ENCODE measurements at places on chromosomes 5 and 9.

DNA sequence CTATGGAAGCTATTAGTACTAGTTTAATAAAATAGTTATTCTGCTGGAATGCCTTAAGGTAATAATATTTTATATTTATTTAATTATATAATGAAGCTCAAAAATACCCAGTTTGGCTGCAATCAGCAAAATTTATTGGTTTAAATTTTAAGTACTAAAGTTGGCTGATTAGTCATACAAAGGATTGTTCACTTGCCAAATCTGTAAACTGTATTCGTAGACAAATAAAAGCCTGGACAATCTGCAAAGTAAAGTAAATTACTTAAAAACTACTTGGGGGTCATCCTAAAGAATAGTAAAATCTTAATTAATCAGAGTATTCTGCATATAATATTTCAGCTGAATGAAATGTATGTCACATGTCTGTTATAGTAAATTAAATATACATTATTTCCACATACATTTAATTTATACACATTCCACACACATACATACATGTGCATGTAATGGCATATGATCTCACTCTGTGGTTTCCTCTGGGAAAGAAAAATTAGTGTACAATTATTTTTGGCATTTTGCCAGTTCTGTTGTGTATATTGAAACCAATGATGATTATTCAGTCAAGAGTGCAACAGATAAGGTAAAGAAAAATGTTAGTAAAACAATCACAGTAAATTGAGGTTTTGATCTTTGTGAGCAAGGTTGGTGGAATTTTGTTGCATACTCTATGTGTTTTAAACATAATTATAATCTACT is 455.9 kb downstream of the CDH9 start:
- no peak for DNase-seq

GRCh38 chr5:93790401-93790800 is 49.0 kb upstream of the POU5F2 start:
- no peak for DNase-seq

DNA sequence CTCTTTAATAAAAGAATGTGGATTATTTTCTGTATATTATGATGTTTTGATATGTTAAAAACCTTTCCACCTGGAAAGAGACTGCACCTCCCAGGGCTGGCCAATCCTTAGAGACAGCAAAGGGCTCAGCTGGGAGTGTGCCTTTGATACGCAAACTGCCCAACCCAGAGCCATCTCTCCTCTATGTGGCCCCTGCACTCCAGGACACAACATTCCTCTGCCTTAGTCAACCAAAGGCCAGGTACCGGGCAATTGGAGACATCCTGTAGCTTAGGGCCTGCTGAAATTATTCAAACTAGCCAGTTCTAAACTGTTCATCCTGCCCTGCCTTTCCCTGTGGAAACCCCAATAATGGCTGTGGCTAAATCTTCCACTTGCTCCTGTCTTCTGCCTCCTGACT is 5.0 kb upstream of the HSPB3 start:
- no peak for DNase-seq

- DNase-seq: no peak
These were observed 4.9 kb downstream of the TRIM7 start for GRCh38 chr5:181199881-181200638.

DNA sequence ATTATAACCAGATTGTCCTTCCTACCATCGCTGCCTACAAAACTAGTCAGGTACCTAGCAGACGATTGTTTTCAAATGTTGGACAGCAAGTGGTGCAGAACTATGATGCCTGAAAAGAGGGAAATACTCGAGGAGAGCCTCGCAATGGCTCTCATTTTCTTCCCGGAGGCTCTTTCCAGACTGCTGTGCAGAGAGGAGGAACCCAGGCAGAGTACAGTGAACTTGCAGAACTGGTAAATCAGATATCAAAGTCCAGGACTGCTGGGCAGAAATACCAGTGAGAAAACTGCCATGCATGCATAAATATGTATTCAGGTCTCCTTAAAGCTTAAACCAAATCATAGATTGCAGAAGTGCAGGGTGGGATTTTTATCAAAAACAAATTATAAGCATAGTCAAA is 26.4 kb upstream of the UGT3A1 start:
- DNase-seq: no peak

DNA sequence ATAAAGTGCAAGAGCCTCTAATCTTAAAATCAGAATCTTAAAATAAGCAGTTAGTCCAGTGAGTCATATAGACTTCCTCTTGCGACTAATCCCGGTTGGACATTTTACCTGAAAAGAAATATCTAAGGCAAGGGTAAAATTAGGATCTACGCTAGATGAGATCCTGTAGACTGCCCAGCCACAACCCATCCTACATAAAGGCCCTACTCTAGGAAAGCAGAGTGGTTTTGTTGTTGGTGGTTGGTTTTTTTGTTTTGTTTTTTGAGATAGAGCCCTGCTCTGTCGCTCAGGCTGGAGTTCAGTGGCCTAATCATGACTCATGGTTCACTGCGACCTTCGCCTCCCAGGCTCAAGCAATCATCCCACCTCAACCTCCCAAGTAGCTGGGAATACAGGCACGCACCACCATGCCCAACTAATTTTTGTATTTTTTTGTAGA is 6.9 kb downstream of the TSC1 start:
- no peak for DNase-seq

- no peak for DNase-seq
These were observed 50.2 kb downstream of the APC start for GRCh38 chr5:112787896-112788295.

- no peak for DNase-seq
These were observed 82.6 kb upstream of the GRHPR start for GRCh38 chr9:37339923-37340322.

DNA sequence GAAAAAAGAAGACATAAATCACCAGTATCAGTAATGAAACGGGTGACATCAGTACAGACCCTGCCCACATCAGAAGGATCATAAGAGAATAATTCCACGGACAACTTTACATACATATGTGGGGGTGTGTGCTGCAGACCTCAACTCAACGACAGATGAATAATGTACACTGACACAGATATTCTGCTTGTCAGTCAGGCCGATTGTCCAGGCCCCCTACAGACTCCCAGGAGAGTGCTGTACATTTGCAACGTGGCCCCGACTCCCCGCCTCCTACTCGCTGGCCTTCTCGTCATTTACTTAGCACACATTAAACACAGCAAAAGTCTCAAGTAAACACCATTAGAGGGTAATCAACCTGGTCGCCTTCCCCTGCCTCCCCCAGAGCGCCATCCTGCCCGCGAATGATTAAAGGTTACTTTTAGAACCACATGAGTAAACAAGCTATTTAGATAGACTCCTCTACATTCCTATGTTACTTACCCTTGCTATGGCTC is 3.5 kb upstream of the TMED9 start:
- no peak for DNase-seq

DNA sequence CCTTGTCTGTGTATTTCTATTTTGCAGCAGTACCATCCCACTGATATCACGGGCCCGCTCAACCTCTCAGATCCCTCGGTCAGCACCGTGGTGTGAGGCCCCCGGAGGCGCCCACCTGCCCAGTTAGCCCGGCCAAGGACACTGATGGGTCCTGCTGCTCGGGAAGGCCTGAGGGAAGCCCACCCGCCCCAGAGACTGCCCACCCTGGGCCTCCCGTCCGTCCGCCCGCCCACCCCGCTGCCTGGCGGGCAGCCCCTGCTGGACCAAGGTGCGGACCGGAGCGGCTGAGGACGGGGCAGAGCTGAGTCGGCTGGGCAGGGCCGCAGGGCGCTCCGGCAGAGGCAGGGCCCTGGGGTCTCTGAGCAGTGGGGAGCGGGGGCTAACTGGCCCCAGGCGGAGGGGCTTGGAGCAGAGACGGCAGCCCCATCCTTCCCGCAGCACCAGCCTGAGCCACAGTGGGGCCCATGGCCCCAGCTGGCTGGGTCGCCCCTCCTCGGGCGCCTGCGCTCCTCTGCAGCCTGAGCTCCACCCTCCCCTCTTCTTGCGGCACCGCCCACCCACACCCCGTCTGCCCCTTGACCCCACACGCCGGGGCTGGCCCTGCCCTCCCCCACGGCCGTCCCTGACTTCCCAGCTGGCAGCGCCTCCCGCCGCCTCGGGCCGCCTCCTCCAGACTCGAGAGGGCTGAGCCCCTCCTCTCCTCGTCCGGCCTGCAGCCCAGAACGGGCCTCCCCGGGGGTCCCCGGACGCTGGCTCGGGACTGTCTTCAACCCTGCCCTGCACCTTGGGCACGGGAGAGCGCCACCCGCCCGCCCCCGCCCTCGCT is 1.9 kb downstream of the LRRC26 start:
- DNase-seq: no peak
